ENCODE measurements at places on chromosomes 6 and 20.

GRCh38 chr6:155100087-155100486 lies 105.0 kb downstream of the TIAM2 start:
- DNase-seq, result no peak

- DNase-seq, result no peak
Measured at GRCh38 chr6:108252055-108252454, 8.8 kb downstream of the SNX3 start.

DNA sequence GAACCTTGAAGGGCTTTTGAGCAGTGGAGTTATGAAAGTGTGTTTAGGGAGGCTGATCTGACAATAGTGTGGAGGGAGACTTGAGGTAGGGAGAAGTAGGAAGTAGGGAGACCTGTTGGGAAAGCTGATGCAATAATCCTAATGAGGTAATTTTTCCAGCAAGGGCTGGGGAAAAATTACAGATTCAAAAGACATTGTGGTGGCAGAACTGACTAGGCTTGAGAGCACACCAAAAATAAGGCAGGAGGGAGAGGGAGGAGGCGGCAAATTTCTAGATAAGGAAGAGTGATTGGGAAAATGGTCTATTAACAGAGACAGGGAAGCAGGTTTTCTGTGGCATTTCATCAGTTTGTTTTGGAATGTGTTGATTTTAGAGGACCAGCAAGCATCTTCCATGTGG lies 5.5 kb downstream of the PRRT1 start:
- no peak for DNase-seq

- no peak for DNase-seq
Measured at GRCh38 chr20:48919882-48920526, 1.5 kb upstream of the ARFGEF2 start.

GRCh38 chr6:47844881-47845280 lies 63.0 kb downstream of the OPN5 start:
- no peak for DNase-seq

GRCh38 chr6:127348028-127348661 lies 4.7 kb upstream of the ECHDC1 start:
- DNase-seq, result no peak

- no peak for DNase-seq
Measured at GRCh38 chr6:14286144-14286543, 168.6 kb downstream of the CD83 start.

GRCh38 chr20:48523191-48523995 lies 304.4 kb downstream of the PREX1 start:
- DNase-seq, result peak; percentile 20

- no peak for DNase-seq
Measured at GRCh38 chr20:60652046-60652445, 600.0 kb upstream of the CDH4 start.

DNA sequence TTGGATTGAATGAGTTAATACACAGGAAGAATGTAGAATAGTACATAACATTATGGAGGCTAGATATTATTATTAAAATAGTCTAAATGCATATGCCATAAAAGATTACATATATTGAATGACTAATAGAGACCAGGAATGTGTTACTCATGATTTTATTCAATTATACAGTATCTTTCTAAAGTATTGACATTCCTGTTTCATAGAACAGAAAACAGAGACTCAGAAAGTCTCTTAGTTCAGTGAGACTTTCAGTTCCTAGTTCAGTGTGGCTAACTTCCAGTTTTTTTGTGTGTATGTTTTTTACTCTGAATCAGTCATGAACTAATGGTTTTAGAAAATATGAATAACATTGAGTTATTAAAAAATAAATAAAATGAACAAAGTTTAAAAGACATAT lies 34.6 kb upstream of the TMEM244 start:
- DNase-seq, result no peak

DNA sequence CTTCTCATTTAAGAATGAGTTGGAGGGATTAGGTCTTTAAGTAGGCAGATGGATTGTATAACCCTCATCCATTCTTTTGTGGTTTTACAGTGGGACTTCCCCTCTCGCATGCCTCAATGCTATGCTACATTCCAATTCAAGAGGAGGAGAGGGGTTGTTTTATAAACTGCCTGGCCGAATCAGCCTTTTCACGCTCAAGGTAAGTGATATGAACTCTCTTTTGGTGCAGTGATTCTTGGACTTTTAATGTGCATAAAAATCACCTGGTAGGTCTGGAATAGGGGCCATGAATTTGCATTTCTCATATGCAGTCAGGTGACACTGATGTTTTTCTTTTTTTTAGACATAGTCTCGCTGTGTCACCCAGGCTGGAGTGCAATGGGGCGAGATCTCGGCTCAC lies 10.8 kb downstream of the ASXL1 start:
- no peak for DNase-seq

DNA sequence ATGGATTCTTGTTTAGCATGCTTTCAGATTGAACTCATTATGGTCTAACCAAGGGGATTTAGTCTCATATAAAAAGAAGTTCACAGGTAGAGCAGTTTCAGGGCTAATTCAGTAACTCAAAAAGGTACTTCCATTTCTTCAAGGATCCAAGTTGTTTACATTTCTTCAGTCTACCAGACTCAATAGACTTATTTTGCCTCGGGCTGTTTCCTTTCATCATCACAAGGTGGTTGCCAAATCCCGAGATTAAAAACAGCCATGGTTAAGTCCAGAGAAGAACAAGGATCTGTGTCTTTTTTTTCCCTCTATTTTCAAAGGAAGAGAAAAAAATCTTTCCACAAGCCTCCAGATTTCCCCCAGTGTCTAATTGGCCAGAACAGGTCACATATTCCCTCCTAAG lies 69.8 kb upstream of the SNX9 start:
- DNase-seq, result no peak

GRCh38 chr20:48737434-48738093 lies 90.2 kb downstream of the PREX1 start:
- no peak for DNase-seq

DNA sequence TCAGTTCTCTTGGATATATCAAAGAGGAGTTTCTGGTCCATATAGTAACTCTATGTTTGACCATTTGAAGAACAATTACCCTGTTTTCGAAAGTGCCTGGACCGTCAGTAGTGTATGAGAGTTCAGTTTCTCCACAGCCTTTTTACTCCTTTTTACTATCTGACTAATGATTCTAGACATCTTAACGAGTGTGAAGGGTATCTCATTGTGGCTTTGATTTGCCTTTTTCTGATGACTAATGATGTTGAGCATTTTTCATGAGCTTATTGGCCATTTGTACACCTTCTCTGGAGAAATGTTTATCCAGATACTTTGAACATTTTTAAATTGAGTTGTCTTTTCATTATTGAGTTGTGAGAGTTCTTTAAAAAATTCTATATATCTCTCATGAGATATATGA lies 114.9 kb upstream of the ATXN1 start:
- no peak for DNase-seq

- DNase-seq, result no peak
Measured at GRCh38 chr6:105949869-105950268, 136.3 kb upstream of the PRDM1 start.

GRCh38 chr20:13263451-13263850 lies 42.4 kb downstream of the ISM1 start:
- DNase-seq, result no peak

GRCh38 chr6:108080010-108080780 lies 5.7 kb upstream of the OSTM1 start:
- no peak for DNase-seq

DNA sequence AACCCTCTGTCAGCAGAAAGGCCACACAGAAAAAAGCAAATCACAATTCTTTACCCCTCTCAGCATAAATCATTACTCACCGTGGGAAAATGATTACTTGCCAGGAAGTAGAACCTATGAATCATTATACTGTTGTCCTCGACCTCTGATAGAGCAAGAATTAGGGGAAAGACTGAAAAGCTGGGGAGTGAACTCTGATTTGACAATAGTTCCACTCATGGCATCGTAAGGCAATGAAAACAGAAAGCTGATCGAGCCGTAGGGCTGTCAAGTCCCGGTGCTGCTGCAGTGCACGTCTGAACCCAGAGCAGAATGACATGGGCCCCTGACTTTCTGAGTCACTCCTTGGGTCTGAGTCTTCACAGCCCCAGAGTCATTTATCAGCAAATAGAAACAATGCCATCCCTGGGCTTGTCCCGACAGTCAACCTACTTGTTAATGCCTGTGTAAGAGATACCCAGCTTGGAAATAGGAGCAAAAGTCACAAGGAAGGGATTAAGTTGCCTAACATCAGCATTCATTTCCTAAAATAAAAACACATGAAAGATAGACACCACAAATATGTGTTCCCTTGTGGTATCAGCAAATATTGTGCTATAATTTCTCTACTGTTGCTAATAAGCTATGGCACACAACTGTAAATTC lies 224.8 kb upstream of the MARCKS start:
- DNase-seq, result no peak

DNA sequence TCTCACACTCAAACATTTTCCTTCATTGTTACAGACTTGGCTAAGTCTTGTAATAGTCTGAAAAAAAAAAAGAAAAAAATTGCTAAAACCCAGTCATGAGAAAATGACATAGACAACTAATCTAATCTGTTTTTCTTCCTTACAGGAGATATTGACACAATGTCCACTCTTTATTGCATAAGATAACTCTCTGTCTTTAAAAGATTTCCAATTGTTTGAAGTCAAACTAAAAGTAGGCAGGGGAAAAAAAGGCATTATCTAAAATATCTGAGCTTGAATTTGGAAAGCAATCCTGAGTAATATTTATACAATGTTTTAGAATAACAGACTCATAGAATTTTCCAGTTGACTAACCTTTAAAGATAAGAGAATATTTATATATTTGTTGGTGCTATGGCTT lies 233.0 kb upstream of the CEP162 start:
- DNase-seq, result no peak

DNA sequence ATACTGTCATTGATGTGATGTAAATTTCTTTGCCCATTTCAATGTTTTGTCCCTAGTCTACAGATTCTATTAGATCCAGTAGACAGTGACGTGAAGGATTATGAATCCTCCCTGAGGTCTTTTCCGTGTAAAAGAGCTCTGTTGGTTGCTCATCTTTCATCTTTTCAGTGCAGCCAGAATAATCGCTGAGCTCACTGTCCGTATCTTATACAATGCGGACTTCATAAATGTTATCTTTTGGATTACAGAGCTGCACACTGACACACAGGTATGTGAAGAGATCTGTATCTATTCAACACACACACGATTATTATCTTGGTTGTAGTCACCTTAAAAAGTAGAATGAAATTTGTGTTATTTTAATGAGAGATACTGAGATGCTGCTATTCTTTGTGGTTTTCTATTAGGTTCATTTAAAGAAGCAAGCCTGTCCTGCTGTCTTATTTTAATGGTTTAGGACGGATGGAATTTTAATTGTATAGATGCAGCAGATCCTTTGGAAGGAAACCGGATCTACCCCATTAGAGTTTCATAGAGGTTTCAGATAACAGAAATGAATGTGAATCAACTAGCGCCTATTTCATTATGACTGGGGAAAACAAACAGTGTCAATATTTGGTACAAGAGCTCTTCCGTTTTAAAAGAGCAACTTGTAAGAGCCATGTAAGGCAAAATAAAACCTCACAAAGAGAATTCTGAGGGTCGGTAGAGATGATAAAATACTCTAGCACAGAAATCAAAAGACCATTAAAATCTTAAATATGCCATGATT lies 79.4 kb downstream of the BMP6 start:
- DNase-seq, result no peak

DNA sequence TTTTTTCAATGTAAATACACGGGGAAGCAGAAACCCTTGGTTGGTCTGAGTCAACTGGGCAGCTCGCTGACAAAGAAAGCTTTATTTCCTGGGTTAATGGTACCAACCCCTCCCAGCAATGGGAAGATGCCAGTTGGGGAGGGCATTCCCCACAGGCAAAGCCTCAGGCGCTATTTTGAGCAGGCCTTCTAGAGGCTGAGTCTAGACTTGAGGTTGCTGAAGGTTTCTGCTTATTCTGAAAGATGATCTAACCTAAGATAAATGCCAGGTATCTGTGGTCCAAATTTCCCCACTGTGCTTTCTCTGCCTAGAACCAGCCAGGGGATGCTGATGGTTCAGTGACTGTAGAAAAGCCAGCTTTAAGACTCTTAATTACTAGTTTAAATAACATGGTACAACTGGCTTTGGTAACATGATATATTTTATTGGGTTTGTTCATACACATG lies 172.5 kb upstream of the JARID2 start:
- DNase-seq, result no peak

DNA sequence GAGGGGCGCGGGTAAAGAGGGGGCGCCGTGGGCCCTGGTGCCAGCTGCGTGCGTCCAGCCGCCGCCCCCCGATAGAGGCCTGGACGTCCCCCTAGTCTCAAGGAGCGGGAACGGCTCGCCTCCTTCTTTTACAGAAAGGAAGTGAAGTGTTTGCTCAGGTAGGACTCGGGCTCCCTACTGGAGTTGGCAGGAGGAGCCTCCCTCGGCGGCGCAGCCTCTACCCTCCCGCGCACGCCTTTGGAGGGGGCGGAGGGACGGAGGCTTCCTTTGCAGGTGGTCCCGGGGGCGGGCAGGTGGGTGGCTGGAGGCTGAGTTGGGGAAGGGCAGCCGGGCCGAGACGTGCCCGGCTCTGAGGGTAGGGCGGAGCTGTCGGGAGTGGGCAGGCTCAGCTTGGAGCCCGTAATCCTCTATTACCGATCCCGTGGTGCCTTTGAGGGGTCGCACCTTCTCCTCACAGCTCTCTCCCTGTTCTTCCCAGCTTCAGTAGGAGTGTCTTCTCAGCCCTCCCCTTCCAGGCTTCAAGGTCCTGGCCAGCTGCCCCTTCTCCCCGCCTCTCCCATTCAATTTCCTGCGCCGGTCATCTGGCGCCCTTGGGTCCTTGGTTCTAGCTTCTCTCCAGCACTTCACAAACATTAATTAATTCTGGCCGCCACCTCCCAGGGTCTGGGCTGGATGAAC lies 728 bp downstream of the ITPR3 start:
- peak; percentile 52 for DNase-seq

GRCh38 chr6:139028215-139028657 lies 309 bp upstream of the ABRACL start:
- no peak for DNase-seq

GRCh38 chr20:52494244-52494643 lies 302.7 kb upstream of the ZFP64 start:
- DNase-seq, result no peak

DNA sequence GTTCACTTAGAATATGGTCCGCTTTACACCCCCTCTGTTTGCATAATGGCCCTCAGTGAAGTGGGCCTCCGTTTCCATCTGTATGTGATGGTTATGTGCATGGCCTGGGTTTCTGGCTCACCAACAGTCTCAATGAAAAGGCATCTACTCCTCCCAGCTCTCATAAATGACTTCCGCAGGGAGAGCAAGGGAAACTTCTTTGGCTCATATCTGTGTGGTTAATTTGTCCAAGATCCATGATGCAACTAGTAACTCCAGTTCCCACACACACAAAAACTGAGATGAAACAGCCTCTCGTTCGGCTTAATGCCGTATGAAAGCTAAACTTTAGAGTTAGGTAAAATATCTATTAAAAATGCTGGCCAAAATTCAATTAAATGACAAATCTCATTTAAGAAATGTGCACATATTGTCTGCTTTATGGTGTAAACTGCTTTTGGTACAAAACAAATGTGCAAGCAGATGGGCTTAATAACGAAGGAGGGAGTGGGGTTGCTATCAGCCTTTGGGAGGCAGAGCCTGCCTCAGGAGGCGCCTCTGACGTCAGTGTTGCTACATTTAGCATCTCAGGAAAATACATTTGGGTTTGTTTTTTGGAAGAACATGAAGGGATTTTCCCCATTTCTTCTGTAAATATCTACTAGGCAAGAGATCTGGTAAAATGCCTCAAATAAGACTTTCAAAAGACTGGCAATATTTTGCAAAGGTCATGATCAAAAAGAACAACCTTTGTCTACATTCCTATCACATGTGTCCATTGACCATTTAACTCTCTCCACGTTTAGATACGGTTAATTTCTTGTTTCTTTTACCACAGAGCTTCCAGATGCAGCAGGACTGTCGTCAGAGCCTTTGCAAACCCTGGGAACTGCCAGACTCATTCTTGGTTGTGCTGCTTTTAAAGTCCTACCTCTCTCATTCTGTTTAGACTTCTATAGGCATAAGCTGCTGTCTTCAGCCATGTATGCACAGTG lies 96.8 kb downstream of the ARMC2 start:
- DNase-seq, result no peak
